ENCODE measurements at places on chromosomes 4 and X.
A peak's percentile ranks its signal among the peaks of the same experiment; 100 is the strongest.

- DNase-seq, result no peak
Measured at GRCh38 chr4:18056030-18056429, 34.5 kb upstream of the LCORL start.

DNA sequence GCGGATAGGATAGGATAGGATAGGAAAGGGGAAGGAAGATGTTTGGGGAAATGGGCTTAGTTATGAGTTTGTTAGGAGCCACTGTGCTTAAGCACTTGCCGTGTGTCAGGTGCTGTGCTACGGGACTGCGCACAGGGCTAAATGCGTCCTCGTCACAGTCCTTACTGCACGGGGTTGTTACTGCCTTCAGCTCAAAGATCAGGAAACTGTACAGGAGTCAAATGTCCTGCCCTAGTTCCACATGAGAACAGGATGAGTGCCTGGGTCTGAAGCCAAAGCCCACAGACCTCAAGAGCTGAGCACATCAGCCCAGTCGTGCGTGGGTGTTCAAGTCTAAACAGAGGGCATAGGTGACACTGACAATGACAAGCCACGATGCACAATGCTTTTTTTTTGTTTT lies 15.0 kb downstream of the ACSL1 start:
- no peak for DNase-seq

DNA sequence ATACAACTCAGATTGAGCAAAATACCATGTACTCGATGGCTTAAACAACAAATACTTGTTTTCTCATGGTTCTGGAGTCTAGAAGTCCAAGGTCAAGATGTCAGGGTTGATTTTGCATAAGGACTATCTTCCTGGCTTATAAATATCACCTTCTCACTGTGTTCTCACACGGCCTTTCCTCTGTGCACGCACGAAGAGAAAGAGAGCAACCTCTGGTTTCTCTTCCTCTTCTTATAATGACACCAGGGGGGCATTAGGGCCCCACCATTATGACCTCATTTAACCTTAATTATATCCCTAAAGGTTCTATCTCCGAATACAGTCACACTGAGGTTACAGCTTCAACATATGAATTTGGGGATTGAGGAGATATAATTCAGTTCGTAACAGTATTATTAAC lies 504.0 kb downstream of the MAGEE1 start:
- DNase-seq, result no peak

DNA sequence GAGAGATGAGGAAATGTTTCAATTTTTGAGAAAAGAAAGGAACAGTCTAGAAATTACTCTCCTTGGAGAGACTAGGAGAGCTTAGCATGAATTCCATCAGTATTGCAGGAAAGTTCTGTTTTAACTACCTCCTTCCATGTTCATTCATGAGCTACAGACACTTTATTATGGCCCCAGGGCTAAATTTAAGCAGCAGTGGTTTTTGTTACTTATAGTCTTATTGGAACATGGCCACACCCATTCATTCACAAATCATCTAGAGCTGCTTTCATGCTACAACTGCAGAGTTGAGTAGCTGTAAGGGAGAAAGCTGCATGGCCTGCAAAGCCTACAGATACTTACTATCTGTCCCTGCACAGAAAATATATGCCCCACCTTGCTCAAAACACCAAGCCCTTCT lies 81.7 kb downstream of the SHISA3 start:
- no peak for DNase-seq

- DNase-seq, result peak; percentile 23
Measured at GRCh38 chrX:85004255-85004654, 578 bp downstream of the APOOL start.

DNA sequence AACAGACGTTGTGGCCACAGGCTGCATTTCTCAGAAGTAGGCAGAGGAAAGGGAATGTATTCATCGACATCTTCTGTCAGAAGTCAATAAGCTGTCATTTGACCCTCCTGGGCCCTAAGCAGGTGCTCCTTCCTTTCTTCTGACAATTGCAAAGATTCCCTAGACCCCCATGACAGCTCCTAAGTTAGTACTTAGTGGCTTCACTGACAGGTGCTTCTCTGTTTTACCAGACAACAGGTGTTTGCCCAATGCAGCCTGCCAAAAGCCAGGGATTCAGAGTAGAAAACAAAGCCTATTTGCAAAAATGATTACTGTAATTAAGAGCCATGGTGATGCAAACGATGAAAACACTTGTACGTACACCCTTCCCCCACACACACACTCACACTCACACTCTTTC lies 7.5 kb upstream of the FGF5 start:
- no peak for DNase-seq

DNA sequence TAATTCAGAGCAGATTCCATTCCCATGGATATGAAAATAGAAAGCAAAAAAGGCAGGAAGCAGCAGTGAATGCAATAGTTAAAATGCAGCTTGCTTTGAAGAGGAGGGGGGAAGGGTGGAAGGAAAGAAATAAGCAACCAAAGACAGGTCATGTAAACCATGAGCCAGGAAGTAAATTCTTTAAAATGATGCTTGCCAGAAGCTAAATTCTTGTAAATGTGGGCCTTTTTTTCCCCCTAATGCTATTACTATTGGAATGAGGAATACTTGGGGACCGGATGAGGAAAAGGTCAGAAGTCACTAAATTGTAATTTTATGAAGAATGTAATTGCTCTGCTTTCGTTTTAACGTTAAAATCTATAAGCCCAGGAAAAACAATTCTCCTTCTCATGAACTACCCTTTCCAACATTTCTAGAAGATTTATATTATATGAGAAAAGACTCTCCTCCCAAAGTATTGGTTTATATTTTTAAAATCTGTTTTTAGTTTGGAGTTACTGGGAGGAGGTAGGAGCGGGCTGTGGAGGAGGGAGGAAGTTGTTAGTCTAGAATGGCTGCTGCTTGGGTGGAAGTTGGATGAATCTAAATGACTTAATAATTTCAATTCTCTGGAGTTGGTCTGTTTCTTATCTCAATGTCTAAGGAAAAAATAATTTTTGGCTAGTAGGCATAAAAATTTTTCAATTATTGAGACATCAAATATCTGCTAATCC lies 77.6 kb upstream of the PCDH18 start:
- peak; percentile 22 for DNase-seq

DNA sequence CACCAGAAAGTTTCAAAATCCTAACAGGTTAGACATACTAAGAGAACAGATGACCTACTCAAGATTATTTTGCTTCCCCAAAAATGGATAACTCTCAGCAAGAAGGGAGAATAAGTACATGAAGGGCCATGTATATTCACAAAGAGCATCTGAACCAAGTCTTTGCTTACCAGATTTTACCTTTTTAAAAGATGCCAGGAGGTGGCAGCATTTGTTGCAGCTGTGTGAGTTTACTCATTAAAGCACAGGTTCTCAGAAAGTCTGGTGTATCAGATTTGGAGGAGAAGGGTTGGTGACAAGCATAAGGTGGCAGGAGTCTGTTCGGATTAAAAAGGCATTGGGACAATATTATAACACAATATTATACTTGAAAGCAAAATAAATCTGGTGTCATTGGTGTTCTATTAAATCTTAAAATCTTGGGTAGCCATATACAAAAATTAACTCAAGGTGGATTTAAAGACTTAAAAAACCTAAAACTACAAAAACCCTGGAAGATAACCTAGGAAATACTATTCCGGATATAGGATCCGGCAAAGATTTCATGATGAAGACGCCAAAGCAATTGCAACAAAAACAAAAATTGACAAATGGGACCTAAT lies 51.3 kb upstream of the NFKB1 start:
- peak; percentile 76 for DNase-seq

DNA sequence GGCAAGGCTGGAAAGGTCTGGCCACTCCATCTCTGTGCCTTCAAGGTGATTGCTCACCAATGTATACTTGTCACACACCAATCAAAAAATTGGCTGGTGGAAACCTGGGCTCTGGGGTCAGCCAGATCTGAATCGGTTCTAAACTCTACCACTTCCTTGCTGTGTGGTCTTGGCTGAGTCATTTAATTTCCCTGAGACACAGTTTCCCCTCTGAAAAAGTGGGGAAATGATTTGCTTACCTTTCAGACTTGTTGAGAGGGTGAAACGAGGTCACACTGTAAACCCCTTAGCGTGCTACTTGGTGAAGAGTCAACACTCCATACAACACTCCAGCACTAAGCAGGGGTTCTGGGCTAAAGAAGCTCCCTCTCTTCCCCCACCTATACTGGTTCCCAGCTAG lies 252.3 kb upstream of the ZIC3 start:
- no peak for DNase-seq

- DNase-seq, result no peak
Measured at GRCh38 chr4:48493452-48494100, 3.5 kb downstream of the ZAR1 start.

DNA sequence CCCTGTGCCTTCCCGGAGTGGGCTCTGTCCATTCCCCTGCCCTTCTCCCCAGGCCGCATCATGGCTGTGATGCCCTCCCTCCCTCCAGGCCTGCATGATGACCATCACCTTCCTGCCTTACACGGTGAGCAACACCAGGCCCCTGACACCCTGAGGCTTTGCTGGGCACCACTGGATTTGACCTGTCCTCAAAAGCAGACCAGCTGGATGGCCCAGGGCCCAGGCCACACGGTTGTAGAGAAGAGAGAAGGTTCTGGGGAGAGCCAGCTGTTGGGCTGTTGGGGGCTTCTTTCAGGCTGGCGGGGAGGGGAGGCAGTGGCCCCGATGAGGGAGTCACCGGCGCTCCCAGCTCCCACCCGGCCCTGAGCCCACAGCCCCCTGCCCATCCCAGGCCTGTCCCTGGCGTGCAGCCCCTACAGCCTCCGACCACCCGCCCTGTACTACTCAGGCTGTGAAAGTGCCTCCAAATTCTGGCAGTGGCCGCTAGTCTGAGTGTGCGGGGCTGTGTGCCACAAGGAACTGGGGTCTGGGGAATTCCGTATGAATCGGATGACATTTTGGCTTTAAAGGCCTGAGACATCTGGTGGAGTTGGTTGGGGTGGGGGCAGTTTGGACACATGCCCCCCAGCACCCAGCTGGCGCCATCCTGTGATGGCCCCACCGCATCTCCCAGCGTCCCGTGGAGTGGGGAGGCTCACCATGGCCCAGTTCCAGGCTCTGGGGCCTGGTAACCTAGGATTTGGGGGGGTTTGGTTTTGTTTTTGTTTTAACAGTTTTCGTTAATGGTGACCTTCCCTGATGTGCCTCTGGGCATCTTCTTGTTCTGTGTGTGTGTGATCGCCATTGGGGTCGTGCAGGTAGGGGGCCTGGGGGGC lies 19.6 kb downstream of the TMEM175 start:
- DNase-seq, result no peak

DNA sequence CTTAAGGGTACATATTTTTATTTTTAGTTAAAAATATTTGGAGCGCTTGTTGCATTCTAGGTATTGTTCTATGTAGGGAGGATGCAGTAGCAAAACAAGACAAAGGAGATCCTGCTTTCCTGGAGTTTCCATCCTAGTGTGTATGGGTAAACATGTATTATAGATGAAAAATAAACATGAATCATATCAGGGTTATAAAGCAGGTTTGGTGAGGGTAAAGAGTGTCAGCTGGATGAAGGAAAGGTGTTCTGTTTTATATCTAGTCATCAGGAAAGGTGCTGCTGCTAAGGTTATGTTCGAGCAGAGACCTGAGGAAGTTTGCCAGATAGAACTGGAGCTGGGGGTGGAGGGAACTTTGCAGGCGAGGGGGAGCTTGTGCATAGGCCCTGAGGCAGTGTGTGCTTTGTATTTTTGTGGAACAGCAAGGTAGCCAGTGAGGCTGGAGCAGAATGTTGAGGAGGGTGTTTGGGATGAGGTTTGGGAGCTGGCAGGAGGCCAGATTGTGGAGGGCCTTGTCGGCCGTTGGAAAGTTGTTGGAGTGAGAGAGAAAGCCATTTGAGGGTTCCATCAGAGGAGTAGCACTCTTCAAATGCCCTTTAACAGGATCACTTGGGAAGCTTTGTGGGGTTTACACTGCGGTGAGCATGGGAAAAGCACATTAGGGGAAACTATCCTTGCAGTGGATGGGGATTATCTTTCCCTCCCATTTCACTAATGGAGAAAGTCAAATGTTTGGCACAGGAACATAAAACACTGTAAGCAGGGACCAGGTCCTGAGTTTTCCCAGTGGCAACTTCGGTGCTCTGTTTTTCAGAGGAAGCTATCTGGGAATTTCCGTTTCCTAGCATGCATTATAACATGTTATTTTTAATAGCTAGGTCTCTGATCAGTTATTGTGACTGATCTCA lies 35.9 kb downstream of the AFF1 start:
- DNase-seq, result no peak

GRCh38 chrX:19629541-19629940 lies 114.2 kb upstream of the MAP3K15 start:
- no peak for DNase-seq

GRCh38 chrX:13007519-13008188 lies 32.7 kb downstream of the TMSB4X start:
- DNase-seq, result peak; percentile 62

GRCh38 chr4:163556177-163556576 lies 61.7 kb downstream of the TMA16 start:
- DNase-seq, result peak; percentile 20

GRCh38 chr4:144355811-144356757 lies 215.6 kb upstream of the GYPA start:
- peak; percentile 99 for DNase-seq

DNA sequence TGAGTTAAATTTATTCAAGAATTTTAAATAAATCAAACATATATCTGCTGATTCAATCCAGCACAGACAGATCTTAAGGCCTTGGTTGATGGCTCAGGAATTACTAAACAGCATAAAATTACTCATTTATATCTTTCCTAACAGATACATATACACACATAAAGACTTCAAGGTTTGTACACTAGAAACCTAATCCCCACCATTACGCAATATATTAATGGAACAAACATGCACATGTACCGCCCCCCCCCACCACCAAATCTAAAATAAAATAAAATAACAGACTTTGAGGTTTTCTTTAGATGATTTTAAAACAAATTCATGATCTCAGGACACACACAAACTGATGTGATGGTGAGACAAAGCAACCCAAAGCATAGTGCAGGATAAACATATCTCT lies 333.9 kb upstream of the DDX53 start:
- DNase-seq, result no peak

DNA sequence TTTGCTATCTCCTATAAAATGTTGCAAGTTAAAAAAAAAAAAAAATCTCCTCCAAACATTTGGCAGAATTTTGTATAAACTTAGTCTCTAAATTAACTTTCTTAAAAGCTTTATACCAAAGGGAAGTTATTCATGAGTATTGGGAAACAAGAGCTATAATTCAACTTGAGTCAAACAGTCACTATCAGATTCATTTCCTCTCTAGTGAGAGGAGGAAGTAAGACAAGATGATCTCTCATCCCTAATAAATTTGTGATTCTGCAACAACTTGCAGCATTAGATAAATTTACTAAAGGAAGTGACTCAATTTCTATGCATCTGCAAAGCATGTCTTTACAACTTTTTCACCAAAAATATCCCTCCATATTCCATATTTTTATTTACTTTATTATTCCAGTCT lies 135.4 kb upstream of the GNPDA2 start:
- no peak for DNase-seq
